OCI-M1 (cell line): ENCODE measurements at places on chromosomes 7 and 10.

GRCh38 chr7:14637968-14638367 lies 264.6 kb downstream of the DGKB start:
- peak; percentile 25 for DNase-seq

- no peak for DNase-seq
Measured at GRCh38 chr10:124072541-124072940, 20.9 kb downstream of the CHST15 start.

- DNase-seq = no peak
Measured at GRCh38 chr7:17152721-17153120, 145.7 kb upstream of the AHR start.

DNA sequence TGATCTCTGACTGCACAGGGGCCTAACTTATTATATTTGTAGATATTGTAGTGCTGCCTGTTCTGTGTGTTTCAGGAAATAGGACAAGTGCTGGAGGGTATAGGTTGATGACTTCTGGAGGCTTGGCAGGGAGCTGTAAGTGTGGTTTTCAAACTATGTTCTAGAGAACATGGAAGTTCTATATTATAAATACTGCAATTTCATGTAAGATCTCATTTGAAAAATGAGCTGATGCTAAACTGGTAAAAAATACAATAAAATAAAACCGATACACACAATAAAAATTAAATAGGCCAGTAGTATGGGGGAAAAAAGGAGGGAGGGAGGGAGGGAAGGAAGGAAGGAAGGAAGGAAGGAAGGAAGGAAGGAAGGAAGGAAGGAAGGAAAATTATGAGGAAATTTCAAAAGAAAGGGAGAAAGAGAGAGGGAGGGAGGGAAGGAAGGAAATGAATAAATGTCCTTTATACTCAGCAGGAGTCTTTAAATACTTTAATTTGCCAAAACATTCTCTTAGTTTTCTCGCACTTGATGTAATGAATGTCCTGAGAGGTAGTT lies 181.3 kb downstream of the KIAA1217 start:
- no peak for DNase-seq

DNA sequence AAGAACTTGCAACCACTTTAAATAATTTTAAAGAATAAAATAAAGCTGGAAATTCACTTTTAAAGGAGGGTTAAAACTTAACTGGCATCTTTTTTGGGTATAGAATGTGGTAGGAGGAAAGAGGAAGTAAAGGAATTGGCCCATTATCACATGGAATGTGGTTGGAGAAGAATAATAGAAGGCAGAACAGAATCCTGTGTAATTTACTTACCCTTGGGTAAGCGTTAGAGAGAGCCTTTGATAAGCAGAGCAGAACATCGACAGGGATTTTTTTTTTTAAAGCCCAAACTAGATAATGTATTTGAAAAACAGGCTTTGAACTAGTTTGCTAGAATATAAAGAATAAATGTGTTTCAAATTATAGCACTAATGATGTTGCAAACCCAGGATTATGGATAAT lies 199.8 kb upstream of the KIAA1217 start:
- no peak for DNase-seq

GRCh38 chr10:132939957-132940790 lies 2.2 kb downstream of the CFAP46 start:
- peak; percentile 76 for DNase-seq

DNA sequence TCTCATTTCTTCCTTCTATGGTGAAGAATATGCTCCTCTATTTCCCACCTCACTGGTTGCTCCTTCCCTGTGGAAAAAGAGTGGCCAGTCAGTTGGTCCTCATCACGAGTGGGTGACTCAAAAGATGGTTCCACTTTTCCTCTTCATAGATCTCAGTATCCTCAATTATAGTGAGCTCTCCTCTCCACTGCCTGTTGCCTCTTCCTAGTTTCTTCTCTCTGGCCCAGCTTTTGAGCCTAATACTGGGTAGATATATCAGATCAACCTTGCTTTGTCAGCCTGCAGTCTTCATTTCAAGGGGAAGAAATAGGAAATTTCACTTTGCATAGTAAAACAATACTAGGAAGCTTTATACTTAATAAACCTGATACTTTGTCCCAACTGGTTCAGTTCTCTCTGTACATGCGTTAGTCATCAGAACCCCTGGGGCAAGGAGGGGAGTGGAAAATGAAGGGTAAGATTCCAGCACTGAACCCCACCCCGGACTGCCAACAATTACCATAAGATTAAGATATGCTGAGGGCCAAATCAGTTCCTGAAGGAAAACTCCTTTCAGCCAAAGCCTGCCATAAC lies 15.5 kb upstream of the WNT16 start:
- DNase-seq = no peak

DNA sequence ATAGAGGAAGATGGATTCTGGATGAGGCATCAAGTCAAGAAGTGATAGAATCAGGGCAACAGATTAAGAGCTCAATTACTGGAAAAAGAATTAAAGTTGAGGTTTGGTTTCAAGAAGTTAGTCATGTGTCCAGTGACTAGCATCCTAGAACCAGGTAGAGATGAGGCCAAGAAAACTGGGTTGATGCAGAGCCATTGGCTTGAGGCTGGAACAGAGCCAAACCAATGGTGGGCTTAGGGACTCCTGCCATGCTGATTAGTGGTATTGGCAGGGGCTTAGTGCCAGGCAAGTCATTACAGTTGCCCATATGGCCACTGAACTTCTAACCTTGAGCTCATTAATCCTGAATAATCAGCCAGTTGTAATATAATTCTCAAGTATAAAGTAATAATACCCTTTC lies 18.5 kb downstream of the ZNF277 start:
- DNase-seq = no peak

DNA sequence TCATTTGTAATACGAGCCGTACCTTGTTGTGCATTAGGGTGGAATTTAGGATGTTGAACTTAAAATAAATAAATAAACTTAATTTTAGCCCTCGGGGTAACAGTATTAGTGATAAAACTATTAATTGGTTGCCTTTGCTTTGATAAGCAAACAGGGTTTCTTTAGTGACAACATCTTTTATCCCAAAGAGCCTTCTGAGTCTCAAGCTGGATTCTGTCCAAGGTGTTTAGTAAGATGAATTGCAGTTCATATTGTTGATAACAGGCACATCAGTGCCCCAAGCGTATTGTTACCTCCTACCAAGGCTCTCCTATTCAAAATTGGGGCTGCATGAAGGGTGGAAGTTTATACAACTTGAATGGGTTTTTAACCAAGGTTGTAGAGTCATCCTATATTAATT lies 144.4 kb upstream of the CELF2 start:
- no peak for DNase-seq

GRCh38 chr10:62501547-62501946 lies 127.4 kb downstream of the ZNF365 start:
- DNase-seq = peak; percentile 24
